ENCODE measurements at places on chromosomes 7 and 10. TPM values are rescaled to one million over a fixed set of nuclear protein-coding genes. Genes with fewer than 3 reads are reported as not detected.

- no peaks in the 10 kb centered on the region for H3K27me3 ChIP-seq
- H3K4me3 ChIP-seq: no peak overlapping the region
- no peak for DNase-seq
- no peaks in the 10 kb centered on the region for H3K4me1 ChIP-seq
- H3K27ac ChIP-seq: no peak overlapping the region
These were observed 134.0 kb upstream of the SEMA3A start for GRCh38 chr7:84328571-84328970.

- no peak for DNase-seq
- H3K27ac ChIP-seq: no peak overlapping the region
- no peaks in the 10 kb centered on the region for H3K36me3 ChIP-seq
- H3K4me3 ChIP-seq: no peak overlapping the region
These were observed 31.4 kb downstream of the FEZF1 start for GRCh38 chr7:122273117-122273516.

The CPVL gene
- total RNA-seq: 10.3 TPM

GRCh38 chr7:54664235-54665228 lies 94.5 kb downstream of the SEC61G start:
- H3K4me1 ChIP-seq: no peaks in the 10 kb centered on the region
- no peaks in the 10 kb centered on the region for H3K27me3 ChIP-seq
- DNase-seq: no peak
- no peak overlapping the region for H3K4me3 ChIP-seq

- no peaks in the 10 kb centered on the region for H3K4me1 ChIP-seq
- no peak overlapping the region for H3K27ac ChIP-seq
- DNase-seq: no peak
- H3K36me3 ChIP-seq: no peaks in the 10 kb centered on the region
- H3K4me3 ChIP-seq: no peak overlapping the region
- no peaks in the 10 kb centered on the region for H3K27me3 ChIP-seq
These were observed 180.9 kb downstream of the CTTNBP2 start for GRCh38 chr7:117692338-117692737.

- DNase-seq: no peak
- no peak overlapping the region for H3K27ac ChIP-seq
- H3K4me3 ChIP-seq: no peak overlapping the region
- peaks cover 7% of the 10 kb centered on the region for H3K4me1 ChIP-seq
These were observed 1.8 kb upstream of the PPIF start for GRCh38 chr10:79345241-79346011.

- peaks cover 65% of the 10 kb centered on the region for H3K4me1 ChIP-seq
- H3K27me3 ChIP-seq: no peaks in the 10 kb centered on the region
- H3K27ac ChIP-seq: peak overlapping the region; percentile 81
- no peaks in the 10 kb centered on the region for H3K36me3 ChIP-seq
- peak overlapping the region; percentile 45 for H3K4me3 ChIP-seq
These were observed 6.5 kb downstream of the STAM start for GRCh38 chr10:17650416-17650815.

The SLC29A4 gene
- 24.5 TPM for total RNA-seq

GRCh38 chr7:98802088-98802780 lies 67.6 kb downstream of the TMEM130 start:
- H3K4me1 ChIP-seq: peaks cover 9% of the 10 kb centered on the region
- no peak overlapping the region for H3K4me3 ChIP-seq
- no peaks in the 10 kb centered on the region for H3K36me3 ChIP-seq
- no peak overlapping the region for H3K27ac ChIP-seq
- DNase-seq: peak; percentile 55

The IDI2 gene
- not detected for total RNA-seq

- H3K36me3 ChIP-seq: no peaks in the 10 kb centered on the region
- no peak for DNase-seq
- H3K4me1 ChIP-seq: no peaks in the 10 kb centered on the region
- H3K4me3 ChIP-seq: no peak overlapping the region
- no peaks in the 10 kb centered on the region for H3K27me3 ChIP-seq
- H3K27ac ChIP-seq: no peak overlapping the region
These were observed 1138.1 kb downstream of the REEP3 start for GRCh38 chr10:64659311-64659710.

GRCh38 chr10:75506930-75507329 lies 75.5 kb downstream of the LRMDA start:
- no peak overlapping the region for H3K27ac ChIP-seq
- H3K36me3 ChIP-seq: no peaks in the 10 kb centered on the region
- H3K4me3 ChIP-seq: no peak overlapping the region
- DNase-seq: no peak
- H3K27me3 ChIP-seq: no peaks in the 10 kb centered on the region
- H3K4me1 ChIP-seq: peaks cover 13% of the 10 kb centered on the region

The CREB3L2 gene
- 49.8 TPM for total RNA-seq

The GRID2IP gene
- 3.2 TPM for total RNA-seq
